Immature natural killer cell (primary cell): ENCODE measurements at places on chromosomes 12 and 14. TPM values are rescaled to one million over a fixed set of nuclear protein-coding genes. Genes with fewer than 3 reads are reported as not detected.

The TOX4 gene
- 81.4 TPM for polyA plus RNA-seq

- no peak for DNase-seq
These were observed 184.9 kb upstream of the FLRT2 start for GRCh38 chr14:85344847-85345570.

The HNF1A gene
- not detected for polyA plus RNA-seq

DNA sequence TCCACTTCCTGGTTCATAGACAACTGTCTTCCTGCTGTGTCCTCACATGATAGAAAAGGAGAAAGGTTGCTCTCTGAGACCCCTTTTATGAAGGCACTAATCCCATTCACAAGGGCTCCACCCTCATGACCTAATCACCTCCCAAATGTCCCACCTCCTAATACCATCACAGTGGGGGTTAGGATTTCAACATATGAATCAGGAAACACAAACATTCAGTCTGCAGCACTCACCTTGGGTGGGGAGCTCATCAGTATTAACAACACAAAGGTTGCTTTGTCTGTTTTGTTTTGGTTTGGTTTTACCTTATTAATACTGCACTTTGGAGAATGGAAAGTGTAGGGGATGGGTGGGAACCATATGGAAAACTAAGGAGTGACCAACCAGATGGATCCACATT is 10.5 kb upstream of the SMCO2 start:
- DNase-seq, result no peak

- no peak for DNase-seq
These were observed 27.6 kb downstream of the PDE3A start for GRCh38 chr12:20395791-20396550.

The FIGNL2 gene
- 0.07 TPM for polyA plus RNA-seq

The CCDC196 gene
- not detected for polyA plus RNA-seq
